ENCODE measurements at places on chromosomes 12 and 14.

GRCh38 chr14:98994561-98994960 is 277.4 kb downstream of the BCL11B start:
- DNase-seq, result no peak

GRCh38 chr12:25889185-25889584 is 69.3 kb upstream of the RASSF8 start:
- no peak for DNase-seq

DNA sequence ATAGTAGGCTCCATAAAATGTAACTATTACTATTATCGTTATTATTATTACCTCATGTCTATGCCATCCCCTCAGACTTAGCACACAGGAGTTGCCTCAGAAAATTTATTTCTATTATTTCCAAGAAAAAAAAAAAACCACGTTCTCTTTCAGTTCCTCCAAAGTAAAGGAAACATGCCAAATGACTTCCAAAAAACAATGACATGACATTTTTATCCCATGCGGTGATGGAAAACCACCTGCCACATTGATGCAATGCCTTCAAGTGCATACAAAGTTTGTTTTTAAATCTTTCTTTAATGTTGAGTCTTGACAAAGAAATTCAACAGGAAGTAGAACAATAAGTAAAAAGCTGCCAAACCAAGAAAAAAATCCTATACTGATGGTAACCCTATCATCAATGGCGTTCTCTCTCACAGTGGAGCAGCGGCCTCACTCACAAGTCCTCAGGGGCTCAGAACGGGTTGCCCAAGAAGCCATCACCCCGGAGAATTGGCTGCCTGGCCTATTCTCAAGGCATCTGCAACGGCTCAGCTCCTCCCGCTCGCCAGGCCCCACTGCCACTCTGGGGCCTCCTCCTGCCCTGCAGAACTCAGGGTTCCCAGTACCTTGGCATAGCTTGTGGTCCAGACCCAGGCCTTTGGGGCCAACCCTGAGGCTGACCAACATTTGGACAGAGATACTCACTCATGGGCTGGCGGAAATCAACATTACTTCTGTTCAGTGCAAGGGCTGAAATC is 51.9 kb downstream of the SERPINA3 start:
- no peak for DNase-seq

DNA sequence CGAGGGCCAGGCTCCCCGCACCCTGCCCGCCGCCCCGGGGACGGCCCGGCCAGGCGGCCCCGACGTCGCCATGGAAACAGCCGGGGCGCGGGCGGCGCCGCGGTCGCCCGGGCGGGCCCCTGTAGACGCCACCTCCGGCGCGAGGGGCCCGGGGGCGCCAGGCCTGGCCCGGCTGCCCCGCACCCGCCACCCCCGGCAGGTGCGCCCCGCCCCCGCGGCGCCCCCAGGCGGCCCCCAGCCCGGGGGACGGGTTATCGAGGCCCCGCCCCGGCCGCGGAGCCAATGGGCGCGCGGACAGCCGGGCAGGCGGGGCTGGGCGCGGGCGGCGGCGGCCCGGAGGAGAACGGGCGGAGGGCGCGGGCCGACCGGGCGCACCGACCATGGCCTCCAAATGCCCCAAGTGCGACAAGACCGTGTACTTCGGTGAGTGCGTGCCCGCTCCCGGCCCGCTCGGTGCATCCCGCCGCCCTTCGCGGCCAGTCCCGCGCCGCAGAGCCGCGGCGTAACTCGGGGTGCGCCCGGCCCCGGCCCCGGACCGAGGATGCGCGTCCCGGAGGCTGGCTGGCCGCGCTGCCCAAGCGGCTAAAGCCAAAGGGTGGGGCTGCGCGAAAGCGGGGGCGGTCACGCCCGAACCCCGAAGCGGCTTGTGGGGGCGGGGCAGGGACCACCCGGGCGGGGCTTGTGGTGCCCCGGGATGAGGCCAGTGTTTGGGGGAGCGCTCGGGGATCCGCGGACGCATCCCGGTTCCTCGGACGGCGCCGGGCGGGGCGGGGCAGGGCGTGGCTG is at the start of gene CRIP2:
Gene CRIP2 (plus strand): TSS at position 339 of the 786 bp plus-strand sequence. CDS start 42 bp downstream, at position 381.
- DNase-seq, result no peak

DNA sequence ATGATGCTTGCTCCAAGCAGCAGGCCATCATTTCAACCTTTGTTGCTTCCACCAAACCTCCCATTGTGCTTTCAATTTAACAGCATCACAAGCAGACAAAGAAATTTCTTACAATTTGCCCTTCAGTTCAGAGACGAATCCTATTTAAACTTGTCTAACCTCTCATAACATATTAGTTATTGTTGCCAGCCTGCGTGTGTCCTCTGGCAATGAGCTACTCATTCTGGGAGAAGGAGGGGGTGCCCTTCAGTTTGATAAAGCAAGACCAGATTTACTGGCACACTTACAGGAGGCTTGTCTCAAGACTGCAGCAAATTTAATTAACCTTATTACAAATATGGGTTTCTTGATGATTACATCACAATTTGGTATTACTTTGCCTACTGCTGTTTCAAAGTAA is 203.6 kb upstream of the SOX5 start:
- no peak for DNase-seq

GRCh38 chr12:93902192-93902591 is 225.0 kb downstream of the CRADD start:
- no peak for DNase-seq

DNA sequence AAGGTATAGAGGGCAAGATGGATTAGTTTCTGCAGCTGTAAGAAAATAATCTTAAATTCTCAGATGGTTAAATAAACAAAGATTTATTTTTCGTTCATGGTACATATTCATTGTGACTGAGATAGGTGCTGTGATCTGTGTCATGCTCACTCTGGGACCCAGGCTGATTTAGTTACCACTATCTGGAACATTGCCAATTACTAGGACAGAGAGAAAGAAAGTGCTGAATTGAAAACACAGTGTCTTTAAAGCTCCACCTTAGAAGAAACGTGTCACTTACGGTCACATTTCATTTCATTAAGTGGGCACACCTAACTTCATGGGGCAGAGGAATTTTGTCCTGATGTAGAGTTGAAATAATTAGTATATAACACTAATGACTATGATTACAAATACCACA is 430.0 kb downstream of the CCDC91 start:
- DNase-seq, result no peak

DNA sequence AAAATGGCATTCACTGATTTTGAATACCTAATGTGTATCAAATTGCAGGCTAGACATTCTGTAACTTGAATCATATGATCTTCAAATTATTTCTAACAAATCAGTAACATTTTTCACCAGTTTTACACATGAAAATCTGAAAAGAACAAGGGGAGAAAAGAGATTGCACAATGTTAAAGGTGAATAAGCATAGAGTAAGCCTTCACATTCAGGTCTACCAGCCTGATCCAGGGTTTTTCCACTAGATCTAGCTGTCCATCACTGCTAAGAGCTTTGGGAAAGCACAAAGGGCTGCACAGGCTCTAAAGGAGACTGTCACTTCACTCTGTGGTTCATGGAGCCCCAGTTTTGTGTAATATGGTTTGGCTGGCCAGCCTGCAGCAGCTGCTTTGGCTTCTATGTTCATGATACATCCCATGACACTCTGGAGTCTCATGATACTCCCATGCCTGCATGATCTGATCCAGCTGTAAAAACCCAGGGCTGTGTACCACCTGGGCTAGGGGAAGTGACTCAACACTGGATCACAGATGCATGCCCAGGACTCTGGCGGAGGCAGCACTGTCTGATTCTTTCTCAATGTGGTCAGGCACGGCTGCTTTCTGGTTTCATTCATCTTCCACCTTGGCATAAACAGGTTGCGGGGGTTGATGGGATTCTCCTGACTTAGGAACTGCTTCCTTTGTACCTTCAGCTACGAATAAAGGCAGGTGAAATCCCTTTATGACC is 859.7 kb downstream of the GALC start:
- DNase-seq, result no peak

GRCh38 chr12:9075138-9075535 is 40.6 kb downstream of the A2M start:
- DNase-seq, result no peak
